ENCODE measurements at places on chromosomes 16 and 17. TPM values are rescaled to one million over a fixed set of nuclear protein-coding genes. Genes with fewer than 3 reads are reported as not detected.

The CACNG4 gene
- total RNA-seq, result 1.2 TPM

The C17orf78 gene
- total RNA-seq, result not detected

The BCL6B gene
- 3.8 TPM for total RNA-seq

The SCGB1C2 gene
- not detected for total RNA-seq

The TMC5 gene
- total RNA-seq, result 0.32 TPM

The PPY gene
- total RNA-seq, result not detected

The MMP28 gene
- not detected for total RNA-seq

The NLK gene
- total RNA-seq, result 61.7 TPM

The PPM1D gene
- total RNA-seq, result 22.9 TPM

The ANKRD40CL gene
- not detected for total RNA-seq

The PYDC1 gene
- total RNA-seq, result not detected

GRCh38 chr16:11687601-11688519 is 19.6 kb downstream of the SNN start:
- H3K4me1 ChIP-seq, result peaks cover 14% of the 10 kb centered on the region
- H3K36me3 ChIP-seq, result no peaks in the 10 kb centered on the region
- no peaks in the 10 kb centered on the region for H3K27me3 ChIP-seq
- no peak overlapping the region for H3K27ac ChIP-seq
- no peak for DNase-seq
- no peak overlapping the region for H3K4me3 ChIP-seq

DNA sequence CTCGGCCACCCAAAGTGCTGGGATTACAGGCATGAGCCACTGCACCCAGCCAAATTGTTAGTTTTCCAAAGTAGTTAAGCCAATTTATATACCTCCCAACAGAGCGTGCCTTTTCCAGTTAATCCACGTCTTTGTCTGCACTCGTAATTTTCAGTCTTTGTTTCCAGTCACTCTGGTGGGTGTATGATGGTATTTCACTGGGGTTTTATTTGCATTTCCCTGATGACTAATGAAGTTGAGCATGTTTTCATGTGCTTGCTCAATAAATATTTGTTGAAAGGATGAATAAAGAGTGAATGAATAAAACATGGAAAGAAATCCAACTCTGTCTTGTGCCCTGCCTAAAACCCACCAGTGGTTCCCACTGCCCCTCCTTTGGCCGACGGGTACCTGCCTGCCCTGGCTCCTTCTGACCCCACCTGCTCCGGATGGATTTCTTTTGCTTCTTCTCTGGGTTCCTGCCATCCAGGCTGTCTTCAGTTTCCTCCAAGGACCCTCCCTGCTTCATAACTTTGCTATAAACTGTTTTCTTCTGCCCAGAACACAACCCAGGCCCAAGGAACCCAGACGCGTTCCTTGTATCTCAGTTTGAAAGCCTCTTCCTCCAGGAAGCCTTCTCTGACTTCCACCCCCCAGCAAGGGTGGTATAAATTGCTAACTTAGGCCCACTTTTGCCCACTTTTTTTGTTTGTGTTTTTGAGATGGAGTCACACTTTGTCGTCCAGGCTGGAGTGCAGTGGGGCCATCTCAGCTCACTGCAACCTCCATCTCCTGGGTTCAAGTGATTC is 3.0 kb upstream of the ABCC1 start:
- no peak for DNase-seq
- H3K36me3 ChIP-seq, result no peaks in the 10 kb centered on the region
- peaks cover 16% of the 10 kb centered on the region for H3K27me3 ChIP-seq

- peaks cover 57% of the 10 kb centered on the region for H3K27me3 ChIP-seq
- peaks cover 5% of the 10 kb centered on the region for H3K4me1 ChIP-seq
- no peak overlapping the region for H3K27ac ChIP-seq
- no peak overlapping the region for H3K4me3 ChIP-seq
These were observed 2.3 kb downstream of the RAB11FIP4 start for GRCh38 chr17:31393749-31394146.

DNA sequence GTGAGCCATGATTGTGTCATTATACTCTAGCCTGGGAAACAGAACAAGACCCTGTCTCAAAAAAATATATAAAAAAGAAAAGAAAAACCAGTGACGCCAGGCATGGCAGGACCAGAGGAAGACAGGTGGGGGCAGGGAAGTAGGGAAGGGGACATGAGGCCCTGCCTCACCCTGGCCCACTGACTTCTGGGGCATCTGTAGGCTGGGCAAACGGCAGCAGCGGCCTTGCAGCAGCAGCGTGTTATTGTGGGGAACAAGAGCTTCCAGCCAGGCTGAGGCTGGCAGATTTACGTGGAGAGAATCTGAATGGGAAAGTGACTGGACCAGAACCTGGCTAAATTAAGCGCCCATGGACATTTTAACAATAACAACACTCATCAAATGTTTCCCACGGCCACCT is 19.4 kb downstream of the CMTM4 start:
- no peak overlapping the region for H3K4me3 ChIP-seq
- no peak overlapping the region for H3K27ac ChIP-seq
- no peak for DNase-seq
- no peaks in the 10 kb centered on the region for H3K36me3 ChIP-seq

DNA sequence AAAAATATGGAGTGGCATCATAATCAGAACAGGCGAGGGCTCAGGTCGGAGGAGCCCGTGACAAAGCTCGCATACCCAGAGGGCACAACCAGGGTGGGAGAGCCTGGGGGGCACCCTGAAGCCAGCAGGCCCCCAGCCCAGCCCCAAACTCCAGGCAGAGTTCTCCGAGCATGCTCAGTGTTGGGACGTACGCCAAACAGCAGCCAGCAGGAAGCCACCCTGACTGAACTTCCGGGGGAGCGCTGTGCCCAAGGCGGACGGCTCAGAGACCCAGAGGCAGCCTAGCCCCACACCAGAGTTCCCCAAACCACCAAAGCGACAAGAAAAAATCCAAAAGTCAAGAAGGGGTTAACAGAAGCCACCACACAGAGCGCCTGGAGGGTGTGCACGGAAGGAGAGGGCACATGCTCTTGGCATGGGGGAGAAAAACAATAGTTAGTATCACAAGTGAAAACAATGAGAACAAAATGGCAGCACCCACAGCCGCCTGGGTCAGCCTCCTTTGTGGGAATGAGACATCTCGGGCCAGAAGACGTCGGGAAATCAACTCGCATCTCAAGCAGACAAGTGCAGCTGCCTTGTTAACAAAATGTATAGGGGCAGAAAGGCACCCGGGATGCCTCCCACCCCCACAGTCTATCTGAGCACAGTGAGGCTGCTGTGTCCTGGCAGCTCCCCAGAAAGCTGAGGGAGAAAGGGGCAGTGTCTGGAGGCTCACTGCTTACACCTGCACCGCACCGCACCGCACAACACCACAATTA is 11.9 kb downstream of the EXOC7 start:
- H3K4me3 ChIP-seq, result no peak overlapping the region
- no peaks in the 10 kb centered on the region for H3K27me3 ChIP-seq
- no peak overlapping the region for H3K27ac ChIP-seq
- no peaks in the 10 kb centered on the region for H3K4me1 ChIP-seq
- DNase-seq, result no peak
- no peaks in the 10 kb centered on the region for H3K36me3 ChIP-seq

GRCh38 chr16:12271006-12271405 is 294.5 kb downstream of the SNX29 start:
- H3K4me3 ChIP-seq, result no peak overlapping the region
- peak; percentile 75 for DNase-seq
- H3K27ac ChIP-seq, result no peak overlapping the region
- H3K4me1 ChIP-seq, result no peaks in the 10 kb centered on the region
- H3K36me3 ChIP-seq, result no peaks in the 10 kb centered on the region

GRCh38 chr17:77636835-77637817 is 321.4 kb upstream of the TNRC6C start:
- no peak for DNase-seq
- peaks cover 33% of the 10 kb centered on the region for H3K4me1 ChIP-seq
- no peaks in the 10 kb centered on the region for H3K36me3 ChIP-seq
- H3K27me3 ChIP-seq, result no peaks in the 10 kb centered on the region

DNA sequence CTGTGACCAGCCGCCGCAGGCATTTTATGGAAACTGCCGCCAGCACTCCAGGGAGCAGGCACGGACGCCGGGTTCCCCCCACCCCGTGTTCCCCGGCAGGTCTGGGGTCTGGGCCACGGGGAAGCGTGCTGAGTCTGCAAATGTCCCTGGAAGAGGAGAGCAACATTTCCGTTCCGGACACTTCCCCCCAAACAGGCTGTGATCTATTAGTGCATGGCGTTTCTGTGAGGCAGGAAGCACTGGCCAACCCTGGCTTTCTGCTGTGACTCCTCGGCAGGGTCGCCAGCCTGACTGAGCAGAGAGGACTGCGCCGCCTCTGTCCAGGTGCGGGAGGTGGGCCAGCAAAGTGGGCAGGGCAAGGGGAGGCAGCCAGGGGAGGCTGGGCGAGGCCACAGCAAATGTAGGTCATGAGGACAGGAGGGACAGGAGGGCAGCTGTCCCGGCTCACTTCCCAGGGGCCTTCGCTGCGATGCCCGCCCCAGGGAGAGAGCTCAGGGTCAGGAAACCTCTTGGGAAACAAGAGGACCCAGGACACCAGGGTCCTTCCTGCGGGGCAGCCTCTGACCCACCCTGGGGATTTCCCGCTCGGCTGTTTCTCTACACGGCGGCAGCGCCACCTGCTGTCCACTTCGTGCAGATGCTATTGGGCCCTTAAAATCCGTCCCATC is 9.5 kb downstream of the FOXF1 start:
- DNase-seq, result peak; percentile 88
- H3K27ac ChIP-seq, result no peak overlapping the region
- no peak overlapping the region for H3K4me3 ChIP-seq
- H3K4me1 ChIP-seq, result peaks cover 15% of the 10 kb centered on the region

GRCh38 chr17:67534941-67535340 is 157.9 kb downstream of the PITPNC1 start:
- no peak overlapping the region for H3K4me3 ChIP-seq
- DNase-seq, result peak; percentile 22
- H3K27me3 ChIP-seq, result no peaks in the 10 kb centered on the region
- no peak overlapping the region for H3K27ac ChIP-seq

DNA sequence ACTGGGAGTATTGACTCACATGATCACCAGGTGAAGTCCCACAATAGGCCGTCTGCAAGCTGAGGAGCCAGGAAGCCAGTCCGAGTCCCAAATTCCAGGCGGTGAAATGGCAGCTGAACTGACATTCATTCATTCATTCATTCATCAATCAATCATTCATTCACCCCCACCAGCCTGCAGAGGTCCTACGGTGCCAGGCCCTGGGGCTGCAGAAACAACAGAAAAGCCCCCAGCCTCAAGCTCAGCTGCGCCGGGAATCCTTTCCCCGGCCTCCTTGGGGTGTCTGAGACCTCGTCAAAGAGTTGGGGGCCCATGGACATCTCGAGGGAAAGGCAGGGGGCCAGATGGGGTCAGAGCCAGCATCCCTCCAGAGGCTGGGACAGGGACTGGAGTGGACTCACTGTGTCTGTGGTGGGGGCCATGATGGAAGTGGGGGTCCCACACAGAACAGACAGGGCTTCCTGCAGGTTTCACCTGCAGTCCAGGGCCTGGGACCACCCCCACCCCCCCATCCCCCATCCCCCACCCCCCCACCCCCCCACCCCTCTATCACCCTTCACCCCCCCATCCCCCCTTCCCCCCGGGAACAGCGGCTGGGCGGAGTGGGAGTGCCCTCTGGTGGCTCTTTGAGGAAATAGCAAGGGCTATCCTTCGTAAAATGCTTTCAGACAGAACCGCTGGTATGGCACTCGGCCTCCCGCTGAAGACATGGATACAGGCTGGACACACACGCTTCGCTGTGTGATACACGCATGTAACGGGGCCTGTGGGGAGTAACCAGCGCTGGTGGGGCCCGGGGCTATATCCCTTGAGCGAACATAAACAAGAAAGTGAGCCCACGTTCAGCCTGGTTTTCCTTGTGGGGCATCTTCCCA is 8.5 kb upstream of the ZC3H18 start:
- H3K27ac ChIP-seq, result no peak overlapping the region
- peak; percentile 73 for DNase-seq
- H3K4me1 ChIP-seq, result no peaks in the 10 kb centered on the region
- H3K27me3 ChIP-seq, result peaks cover 8% of the 10 kb centered on the region
- H3K4me3 ChIP-seq, result no peak overlapping the region
- H3K36me3 ChIP-seq, result no peaks in the 10 kb centered on the region

GRCh38 chr17:42347198-42347597 is 41.0 kb downstream of the STAT3 start:
- H3K4me1 ChIP-seq, result peaks cover 17% of the 10 kb centered on the region
- H3K27me3 ChIP-seq, result no peaks in the 10 kb centered on the region
- H3K36me3 ChIP-seq, result no peaks in the 10 kb centered on the region
- no peak overlapping the region for H3K27ac ChIP-seq
- no peak for DNase-seq

GRCh38 chr17:19531780-19532501 is 1.7 kb upstream of the SLC47A1 start:
- H3K27me3 ChIP-seq, result peaks cover 56% of the 10 kb centered on the region
- H3K4me3 ChIP-seq, result no peak overlapping the region
- no peaks in the 10 kb centered on the region for H3K36me3 ChIP-seq
- H3K4me1 ChIP-seq, result peaks cover 5% of the 10 kb centered on the region
- DNase-seq, result no peak

DNA sequence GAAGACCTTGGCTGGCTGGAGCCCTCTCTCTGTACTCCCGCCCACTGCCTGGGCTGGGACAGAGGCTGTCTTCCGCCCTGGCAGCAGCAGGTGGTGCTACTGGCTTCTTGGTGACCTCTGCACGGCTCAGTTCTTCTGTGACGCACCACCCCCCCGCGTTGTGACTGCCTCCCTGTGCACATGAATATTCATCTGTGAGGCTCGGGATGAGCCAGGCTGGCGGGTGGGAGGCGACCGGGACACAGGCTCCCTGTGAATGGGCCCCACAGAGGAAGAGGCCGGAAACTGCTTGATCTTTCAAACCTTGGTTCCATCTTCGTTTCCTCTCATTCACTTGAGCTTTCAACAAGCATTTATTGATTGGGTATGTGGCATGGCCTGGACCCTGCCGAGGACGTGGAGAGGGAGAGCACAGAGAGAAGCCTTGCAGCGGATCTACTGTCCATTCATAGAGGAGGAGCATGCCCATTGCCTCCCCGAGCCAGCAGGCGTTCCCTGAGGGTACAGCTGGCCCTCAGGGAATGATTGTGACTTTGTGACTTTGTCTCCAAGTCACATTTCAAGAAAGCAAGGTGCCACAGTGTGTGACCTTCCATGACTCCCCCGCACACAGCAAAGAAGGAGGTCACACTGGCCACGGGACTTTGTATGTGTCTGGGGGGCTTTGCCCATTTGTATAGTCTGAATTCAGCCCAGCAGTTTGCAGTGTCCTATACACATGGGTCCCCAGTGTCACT is 45.0 kb downstream of the B9D1 start:
- no peak overlapping the region for H3K4me3 ChIP-seq
- H3K27me3 ChIP-seq, result no peaks in the 10 kb centered on the region
- H3K27ac ChIP-seq, result no peak overlapping the region
- H3K36me3 ChIP-seq, result no peaks in the 10 kb centered on the region
- peak; percentile 87 for DNase-seq
- peaks cover 10% of the 10 kb centered on the region for H3K4me1 ChIP-seq

GRCh38 chr17:37092071-37092470 is 143.3 kb downstream of the AATF start:
- peaks cover 12% of the 10 kb centered on the region for H3K4me1 ChIP-seq
- H3K27me3 ChIP-seq, result no peaks in the 10 kb centered on the region
- no peak overlapping the region for H3K4me3 ChIP-seq
- peaks cover 3% of the 10 kb centered on the region for H3K36me3 ChIP-seq
- no peak for DNase-seq
- H3K27ac ChIP-seq, result no peak overlapping the region

Data from neural progenitor cell (in vitro differentiated cells).